ENCODE measurements at places on chromosomes 5 and 9.
A peak's percentile ranks its signal among the peaks of the same experiment; 100 is the strongest.

DNA sequence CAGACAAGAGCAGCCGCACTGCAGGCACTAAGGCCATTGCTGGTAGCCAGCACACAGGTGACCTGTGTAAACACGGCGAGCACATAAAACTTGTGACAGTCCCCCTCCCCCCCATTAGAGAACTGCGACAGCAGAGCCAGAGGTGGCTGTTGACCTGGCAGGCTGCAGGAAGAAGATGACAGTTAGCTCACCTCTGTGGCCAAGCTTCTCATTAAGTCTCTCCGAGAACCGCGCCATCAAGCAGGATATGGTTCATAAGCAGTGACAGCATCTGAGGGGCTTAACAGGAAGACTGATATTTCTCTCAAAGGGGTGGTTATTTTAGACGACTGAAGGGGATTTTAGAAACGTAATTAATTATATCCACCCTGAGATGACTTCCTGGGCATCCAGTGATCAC is 5.2 kb downstream of the SURF4 start:
- no peak for DNase-seq

DNA sequence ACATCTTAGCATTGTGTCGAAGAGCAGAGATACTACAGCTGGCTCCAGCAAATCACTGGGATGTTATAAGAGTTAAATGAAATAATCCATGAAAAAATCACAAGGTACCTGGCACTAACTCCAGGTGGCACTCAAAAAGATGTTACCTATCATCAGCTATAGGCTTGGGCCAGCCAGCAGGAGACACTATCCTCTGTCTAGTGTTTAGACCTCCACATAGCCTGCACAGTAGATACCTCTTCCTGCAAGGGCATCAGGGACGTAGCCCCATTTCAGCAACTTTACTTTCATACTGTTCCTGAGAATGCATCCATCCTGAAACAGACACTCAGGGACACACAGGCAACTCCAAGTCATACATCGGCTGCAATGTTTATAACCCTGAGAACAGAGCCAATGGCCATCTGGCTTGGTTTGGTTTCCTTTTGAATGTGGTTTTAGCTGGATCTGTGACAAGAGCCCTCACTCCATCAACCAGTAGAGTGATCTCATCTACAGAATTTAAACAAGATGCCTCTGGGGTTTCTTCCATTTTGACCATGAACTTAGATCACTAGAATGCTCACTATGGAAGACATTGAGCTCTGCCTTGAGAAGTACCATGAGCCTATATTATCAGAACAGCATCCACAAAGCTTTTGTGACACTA is 69.9 kb downstream of the TLE1 start:
- DNase-seq = no peak

DNA sequence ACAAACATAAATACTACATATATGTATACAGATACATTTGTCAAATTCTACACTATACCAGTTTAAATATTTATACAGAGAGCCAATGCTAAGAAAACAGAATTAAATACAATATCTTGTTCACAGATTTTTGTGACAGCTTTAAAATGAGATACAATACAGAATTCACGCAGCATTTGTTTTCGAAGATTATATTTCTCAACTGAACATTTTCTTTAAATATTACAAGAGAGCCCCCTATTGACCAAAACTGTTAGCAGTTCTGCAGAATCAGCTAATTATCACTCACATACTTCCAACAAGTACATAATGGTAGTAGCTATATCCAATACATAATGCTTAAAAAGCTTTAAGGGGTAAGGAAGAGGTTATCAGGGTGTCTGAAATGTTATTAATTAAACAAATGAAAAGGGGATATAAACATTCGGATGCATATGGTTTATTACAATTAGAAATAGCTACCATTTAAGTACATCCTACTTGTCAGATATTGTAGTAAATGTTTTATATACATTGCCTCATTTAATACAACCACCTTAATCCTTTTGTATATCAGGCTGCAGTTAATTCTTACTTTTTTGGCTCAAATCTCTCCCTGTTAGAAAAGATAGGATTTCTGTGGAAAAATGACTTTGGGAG is 31.7 kb downstream of the ZDHHC21 start:
- DNase-seq = no peak

- no peak for DNase-seq
Observed at GRCh38 chr5:95901676-95902627, 59.7 kb downstream of the ELL2 start.

- DNase-seq = no peak
Observed at GRCh38 chr5:151557466-151557865, 33.7 kb downstream of the FAT2 start.

- no peak for DNase-seq
Observed at GRCh38 chr5:83474991-83475390, 3.4 kb downstream of the VCAN start.

DNA sequence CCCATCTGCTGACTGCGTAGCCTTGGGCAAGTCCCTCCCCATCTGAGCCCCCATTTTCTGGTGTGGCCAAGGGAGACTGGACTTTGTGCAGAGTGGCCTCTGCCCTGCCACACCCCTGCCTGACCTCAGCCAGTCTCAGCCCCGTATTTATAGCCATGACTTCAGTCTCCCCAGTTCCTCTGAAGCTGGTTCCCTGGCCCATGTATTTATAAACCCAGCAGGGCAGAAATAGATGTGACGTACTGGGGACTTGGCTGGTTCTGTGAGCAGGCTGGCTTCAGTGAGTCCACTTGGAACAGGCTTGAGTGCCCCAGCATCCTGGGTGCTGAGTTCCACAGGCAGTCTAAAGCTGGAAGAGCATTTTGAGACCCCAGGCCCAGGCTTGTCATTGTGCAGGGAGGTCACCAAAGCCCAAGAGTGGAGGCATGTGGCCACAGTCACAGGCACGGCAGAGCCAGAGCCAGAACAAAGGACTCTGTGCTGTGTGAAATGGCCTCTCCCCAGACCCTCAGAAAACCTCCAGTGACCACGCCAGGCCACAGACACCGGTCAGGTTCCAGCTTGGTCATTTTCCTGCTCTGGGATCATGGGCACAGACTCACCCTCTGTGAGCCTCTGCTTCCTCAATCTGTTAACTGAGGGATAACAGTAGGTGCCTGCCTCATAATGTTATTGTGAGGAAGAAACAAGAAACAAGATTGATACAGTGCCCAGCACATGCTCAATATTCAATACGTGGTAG is 30.4 kb upstream of the SYNPO start:
- no peak for DNase-seq

- DNase-seq = no peak
Observed at GRCh38 chr9:111630182-111630963, 761 bp upstream of the DNAJC25 start.

DNA sequence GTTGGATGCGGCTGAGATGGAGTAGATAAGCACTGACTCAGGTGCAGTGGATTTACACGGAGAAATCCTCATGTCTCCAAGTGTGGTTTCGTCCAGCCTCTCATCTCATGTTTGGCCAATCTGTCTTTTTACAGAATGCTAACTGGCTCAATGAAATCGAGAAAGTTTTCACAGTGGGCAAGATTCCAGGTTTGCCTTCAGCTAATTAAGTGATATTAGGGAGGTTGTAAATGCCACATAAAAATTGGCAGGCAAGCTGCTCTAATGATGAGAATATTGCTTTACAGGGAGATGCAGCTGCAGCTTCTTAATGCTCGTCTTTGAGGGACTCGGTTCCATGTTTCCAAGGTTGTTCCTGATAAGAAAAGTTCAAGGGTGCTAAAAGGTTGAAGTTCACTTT is 23.7 kb downstream of the BARHL1 start:
- DNase-seq = no peak

- DNase-seq = peak; percentile 27
Observed at GRCh38 chr5:143893638-143894037, 81.7 kb downstream of the HMHB1 start.

Measured in SHP77 treated with DMSO at 0.1 percent for 48 hours (cell line).